ENCODE measurements at places on chromosomes 11 and 22.

DNA sequence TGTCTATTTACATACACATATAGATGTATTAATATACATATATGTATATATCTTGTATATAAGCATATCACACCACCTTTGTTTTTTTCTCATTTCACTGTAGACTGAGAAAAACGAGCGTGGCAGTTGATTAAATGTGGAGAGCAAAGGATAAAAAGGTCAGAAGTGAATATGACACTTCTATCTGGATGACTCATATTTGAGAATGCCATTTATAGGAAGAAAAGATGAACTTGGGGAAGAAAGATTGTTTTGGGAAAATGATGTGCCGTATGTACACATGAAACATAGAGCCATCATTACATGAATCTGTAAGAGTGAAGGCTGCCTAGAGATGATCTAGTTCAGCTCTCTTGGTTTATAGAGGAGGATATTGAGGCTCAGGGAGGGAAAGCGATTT lies 28.7 kb downstream of the AMOTL1 start:
- DNase-seq, result no peak

- no peak for DNase-seq
Measured at GRCh38 chr11:133830931-133831907, 14.1 kb downstream of the SPATA19 start.

DNA sequence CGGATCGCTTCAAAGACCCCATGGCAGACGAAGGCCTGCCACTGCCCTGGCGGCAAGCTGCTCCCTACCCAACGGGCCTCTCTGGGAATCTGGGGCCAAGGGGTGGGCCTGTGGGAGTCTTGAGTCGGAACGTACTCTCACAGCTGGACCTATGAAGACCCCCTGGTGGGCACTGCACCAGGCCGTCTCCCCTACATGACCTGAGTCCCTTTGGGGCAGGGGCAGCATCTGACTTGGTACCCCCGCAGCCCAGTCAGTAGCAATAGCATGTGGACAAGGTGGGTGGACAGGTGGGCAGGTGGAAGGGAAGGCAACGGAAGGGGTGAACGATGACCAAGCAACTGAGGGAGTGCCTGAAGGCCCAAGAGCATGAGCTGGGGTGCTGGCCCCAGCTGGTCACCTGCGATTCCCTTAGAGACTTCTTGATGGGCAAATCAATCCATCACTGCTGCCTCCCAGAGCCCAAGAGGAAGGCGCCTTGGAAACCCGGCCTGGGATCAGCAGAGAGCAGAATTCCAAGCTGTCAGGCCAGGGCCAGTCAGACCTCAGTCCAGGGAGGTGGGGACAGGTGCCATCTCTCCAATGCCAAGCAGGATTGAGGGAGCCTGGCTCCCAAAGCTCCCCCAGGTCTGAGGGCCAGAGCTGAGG lies 35.3 kb downstream of the ARAP1 start:
- DNase-seq, result no peak

- DNase-seq, result no peak
Measured at GRCh38 chr11:57458410-57459163, 1.7 kb upstream of the RTN4RL2 start.

DNA sequence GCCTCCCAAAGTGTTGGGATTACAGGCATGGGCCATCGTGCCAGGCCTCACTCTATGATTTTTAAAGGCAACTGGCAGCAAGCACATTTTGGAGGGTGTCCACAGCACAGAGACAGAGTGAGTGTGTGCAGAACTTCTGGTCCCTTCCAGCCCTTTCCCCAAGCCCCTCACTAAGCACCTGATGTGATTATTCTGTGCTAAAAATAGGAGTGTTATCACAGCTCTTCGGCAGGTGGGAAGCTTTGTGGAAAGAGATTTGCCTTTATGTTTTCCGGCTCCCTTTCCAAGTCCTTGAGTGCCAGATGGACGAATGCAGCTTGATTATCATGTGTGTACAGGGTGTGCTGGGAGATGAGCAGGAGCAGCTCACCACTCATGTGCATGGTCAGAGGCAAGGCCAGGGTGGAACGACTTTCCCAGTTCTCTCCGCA lies 310.8 kb downstream of the DDX10 start:
- DNase-seq, result no peak

- no peak for DNase-seq
Measured at GRCh38 chr11:108966978-108967377, 302.1 kb downstream of the DDX10 start.

DNA sequence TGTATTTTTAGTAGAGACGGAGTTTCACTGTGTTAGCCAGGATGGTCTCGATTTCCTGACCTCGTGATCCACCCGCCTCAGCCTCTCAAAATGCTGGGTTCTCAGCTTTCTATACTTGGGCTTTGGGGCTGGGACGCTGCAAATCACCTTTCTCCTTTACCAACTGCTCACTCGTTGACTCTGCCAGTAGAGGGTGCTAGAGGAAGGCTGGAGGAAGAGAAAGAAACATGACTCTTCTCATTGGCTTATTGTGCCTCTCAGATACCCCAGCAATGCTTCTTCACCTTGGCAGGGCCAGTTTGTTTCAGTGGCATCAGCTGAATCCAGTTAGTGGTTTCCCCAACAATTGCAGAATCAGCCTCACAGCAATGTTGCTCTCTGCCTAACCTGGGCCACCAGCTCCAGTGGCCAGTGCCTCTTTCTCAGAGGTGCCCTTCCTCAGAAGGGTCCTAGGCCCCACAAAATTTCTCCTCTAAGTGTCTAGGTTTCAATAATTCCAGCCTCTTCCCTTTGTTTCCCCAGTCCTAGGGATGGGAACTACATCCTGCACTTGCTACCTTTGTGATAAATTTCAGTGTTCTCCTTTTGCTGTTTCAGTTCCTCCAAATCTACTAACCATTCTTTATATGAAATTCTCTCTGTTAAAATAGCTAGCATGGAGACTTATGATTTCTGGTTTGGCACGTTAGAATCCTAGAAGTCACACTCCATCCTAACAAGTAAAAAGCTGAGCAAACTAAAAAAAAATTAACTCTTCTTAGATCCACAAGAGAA lies 71.5 kb upstream of the VSTM5 start:
- DNase-seq, result peak; percentile 11

GRCh38 chr11:43419460-43419859 lies 60.7 kb downstream of the TTC17 start:
- DNase-seq, result no peak

GRCh38 chr11:27192184-27192583 lies 151.6 kb downstream of the BBOX1 start:
- DNase-seq, result no peak

GRCh38 chr22:37636186-37636948 lies 3.1 kb upstream of the SH3BP1 start:
- no peak for DNase-seq

DNA sequence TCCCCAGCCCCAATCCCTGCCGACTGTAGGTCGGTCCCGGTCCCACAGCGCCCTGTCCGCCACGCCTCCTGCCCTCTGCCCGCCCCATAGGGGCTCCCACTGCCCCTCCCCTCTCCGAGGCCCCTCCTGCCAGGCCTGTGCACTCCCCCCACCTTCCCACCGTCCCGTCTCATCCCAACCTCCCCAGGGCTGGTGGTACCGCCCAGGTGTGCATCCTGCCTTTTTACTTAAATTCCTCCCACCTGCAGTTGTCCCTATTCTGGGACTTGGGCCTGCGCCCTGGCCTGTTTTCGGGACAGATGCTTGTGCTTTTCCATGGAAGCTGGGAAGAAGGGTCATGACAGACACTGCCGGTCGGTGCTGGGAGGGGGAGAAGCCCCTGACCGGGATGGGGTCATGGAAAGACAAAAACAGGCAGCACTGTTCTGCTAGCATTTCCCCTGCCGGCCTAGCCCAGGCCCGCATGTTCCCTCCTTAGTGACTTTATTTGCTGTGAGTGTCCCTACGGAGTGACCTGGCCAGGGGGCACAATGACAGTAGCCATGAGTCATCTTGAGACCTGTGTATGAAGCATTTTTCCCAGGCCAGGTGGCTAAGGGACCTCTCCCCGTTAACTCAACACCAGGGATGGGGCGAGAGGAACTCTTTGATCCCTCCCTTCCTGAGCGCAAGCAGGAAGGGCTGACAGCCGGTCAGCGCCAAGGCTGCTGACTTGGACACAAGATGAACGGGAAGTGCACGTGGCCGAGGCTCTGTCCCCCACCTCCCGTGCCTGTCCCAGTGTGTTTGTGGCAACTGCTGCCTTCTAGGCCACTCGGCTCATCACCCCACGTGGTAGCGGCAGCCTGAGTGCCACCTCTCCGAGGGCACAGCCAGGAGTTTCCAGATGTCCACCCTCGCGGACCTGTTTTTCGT lies 7.1 kb downstream of the TBX1 start:
- no peak for DNase-seq

- no peak for DNase-seq
Measured at GRCh38 chr11:26076233-26076990, 255.5 kb upstream of the ANO3 start.

DNA sequence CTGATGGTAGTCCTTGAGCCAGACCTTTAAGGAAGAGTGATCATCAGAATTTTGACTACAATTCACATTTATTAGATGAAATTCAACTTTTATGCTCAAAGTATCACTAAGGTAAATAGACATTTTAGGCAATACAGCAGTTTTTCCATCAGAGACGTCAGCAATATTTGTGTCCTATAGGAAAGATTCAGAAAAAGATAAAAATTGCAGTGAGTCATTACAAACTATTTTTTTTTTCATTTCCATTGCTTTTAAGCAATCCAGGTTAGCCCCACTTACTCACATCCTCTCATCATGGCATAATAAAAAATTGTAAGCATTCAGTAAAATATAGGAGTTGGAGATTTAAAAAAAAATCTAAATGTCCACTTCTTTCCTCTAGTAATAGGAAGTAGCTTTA lies 46.9 kb downstream of the MSANTD4 start:
- DNase-seq, result no peak

- DNase-seq, result no peak
Measured at GRCh38 chr11:46778416-46778815, 59.4 kb downstream of the F2 start.

GRCh38 chr11:61546663-61547062 lies 34.2 kb downstream of the SYT7 start:
- DNase-seq, result no peak

- DNase-seq, result no peak
Measured at GRCh38 chr22:33519974-33520903, 400.0 kb downstream of the LARGE1 start.

GRCh38 chr22:27723708-27724107 lies 77.8 kb downstream of the MN1 start:
- DNase-seq, result no peak

GRCh38 chr11:842370-843002 lies at the start of the genes POLR2L and TSPAN4:
Gene POLR2L, minus strand, starts transcription at chr11:842529. Its CDS starts 21 bp downstream, at chr11:842508.
Gene TSPAN4, plus strand, starts transcription at chr11:842852. Its CDS starts 7,453 bp downstream, at chr11:850305.
- DNase-seq, result no peak

DNA sequence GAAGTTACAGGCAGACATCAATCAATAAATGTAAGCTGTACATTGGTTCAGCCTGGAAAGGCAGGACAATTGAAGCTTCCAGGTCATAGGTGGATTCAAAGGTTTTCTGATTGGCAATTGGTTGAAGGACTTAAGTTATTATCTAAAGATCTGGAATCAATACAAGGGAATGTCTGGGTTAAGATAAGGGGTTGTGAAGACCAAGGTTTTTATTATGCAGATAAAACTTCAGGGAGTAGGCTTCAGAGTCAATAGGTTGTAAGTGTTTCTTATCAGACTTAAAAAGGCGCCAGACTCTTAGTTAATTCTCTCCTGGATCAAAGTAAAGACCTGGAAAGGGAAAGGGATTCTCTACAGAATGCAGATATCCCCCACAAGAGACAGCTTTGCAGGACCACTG lies 935.4 kb downstream of the TBC1D22A start:
- DNase-seq, result no peak

GRCh38 chr11:132231656-132232347 lies 861.4 kb downstream of the NTM start:
- no peak for DNase-seq

GRCh38 chr11:57463671-57464538 lies 3.6 kb downstream of the RTN4RL2 start:
- DNase-seq, result no peak

DNA sequence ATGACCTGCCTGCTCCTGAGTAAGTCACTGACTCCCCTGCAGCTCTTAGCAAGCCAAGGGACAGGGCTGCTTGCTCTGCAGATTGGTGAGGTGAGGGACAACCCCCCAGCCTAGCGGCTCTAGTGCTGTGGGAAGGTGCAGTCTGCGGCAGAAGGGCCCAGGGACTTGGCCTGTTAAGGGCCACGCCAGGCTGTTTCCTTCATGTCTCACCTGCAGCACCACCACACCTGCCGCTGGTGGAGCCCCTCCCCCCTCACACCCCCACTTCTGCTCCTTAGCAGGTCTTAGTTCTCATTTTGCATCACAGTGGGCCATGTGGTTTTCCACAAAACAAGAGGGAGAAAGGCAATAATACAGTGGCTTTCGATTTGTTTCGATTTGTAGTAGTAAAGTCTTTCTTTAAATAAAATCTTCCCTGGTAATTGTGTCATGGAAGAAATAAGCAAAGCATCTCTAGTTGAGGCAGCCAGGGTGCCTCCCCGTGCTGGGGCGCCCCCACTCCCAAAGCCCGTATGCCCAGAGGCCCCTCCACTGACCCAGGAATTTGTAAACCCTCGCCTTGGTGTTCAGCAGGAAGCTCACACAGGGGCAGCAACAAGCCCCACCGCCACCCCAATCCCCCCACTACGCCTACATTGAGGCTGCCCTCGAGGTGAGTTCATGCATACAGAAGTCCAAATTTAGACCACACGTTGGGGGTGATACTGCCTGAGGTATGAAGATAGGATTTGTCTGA lies 86.5 kb upstream of the CLDN5 start:
- DNase-seq, result no peak

GRCh38 chr22:42686756-42687491 lies 33.7 kb downstream of the A4GALT start:
- no peak for DNase-seq

DNA sequence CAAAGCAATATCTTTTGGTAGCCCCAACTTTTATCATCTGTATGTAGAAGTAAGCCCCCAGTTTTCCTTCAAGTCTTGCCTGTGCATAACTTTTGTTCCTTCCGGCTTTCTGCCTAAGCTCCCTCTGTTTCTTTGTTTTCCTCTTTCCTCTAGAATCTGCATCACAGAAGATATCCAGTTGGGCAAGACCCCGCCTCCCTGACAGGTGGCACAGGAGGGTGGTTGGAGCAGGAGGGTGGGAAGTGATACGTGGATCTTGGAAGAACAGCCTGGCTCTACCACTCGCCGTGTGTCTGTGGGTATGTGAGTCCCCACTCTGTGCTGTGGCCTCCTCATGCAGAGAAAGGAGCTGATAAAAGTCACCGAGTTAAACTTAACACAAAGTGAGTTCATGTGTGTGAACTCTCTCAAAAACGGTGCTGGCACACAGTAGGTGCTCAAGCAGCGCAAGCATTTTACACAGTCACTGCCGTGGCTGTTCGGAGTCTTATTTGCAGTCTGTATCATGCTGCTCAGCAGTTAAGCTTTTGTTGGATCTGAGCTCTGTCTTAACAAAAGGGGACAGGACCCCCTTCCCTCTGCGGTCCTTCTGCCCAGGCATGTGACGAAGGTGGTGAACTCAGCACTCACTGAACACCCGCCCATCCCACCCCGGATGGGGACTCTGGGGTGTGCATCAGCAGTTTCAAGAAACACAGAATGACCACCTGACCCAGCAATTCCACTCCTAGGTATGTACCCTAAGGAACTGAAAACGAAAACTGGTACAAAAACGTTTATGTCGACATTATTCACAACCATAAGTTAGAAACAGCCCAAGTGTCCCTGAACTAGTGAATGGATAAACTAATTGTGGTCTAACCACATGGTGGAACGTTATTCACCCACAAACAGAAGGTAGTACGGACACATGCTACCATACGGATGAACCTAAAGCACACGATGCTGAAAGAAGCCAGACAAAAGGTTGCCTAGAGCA lies 249.1 kb downstream of the CTTN start:
- no peak for DNase-seq

Measured in brain pericyte (primary cell).